Iris pigment epithelial cell (primary cell): ENCODE measurements at places on chromosomes 7 and 10.

- no peak for DNase-seq
Observed at GRCh38 chr7:87709258-87709657, 81.1 kb downstream of the RUNDC3B start.

GRCh38 chr7:36338256-36338655 is 51.4 kb upstream of the ANLN start:
- no peak for DNase-seq

DNA sequence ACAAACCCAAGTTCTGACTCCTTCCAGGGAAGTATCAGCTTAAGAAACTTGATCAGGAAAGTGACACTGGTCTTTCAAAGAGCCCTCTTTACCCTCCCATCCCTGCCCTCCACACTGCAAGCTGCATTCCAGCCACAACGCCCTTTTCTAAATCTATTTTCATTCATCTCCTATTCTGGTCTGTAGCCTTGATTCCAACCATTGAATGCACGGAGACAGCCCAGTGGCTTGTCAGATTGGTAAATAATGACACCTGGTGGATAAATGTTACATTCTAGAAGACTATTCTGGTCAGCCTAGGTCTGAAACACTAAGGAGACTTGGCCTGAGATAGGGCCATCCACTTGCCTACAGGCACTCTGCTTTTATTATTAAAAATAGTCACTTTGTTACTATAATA is 20.9 kb downstream of the MORN4 start:
- DNase-seq: peak; percentile 67

GRCh38 chr10:64103750-64104470 is 582.7 kb downstream of the REEP3 start:
- DNase-seq: no peak

DNA sequence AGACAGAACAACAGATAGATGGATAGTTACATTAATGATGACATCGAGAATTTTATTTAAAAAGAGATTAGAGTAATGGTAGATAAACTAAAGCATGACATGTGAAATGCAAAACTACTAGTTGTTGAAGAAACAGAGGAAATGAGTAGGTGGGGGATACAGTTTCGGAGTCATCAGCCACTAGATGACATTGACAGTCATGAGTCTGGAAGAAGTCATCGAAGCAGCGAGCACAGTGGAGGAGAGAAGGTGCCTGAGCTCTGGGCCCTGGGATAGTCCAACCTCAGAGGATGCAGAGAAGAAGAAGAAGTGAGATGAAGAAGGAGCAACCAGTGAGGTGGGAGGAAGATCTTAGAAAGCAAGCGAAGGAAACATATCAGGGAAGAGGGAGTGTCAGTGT is 20.2 kb upstream of the SEC61A2 start:
- no peak for DNase-seq

- no peak for DNase-seq
Observed at GRCh38 chr7:33471636-33472242, 342.4 kb downstream of the BBS9 start.
